ENCODE measurements at places on chromosomes 1 and 21.
A peak's percentile ranks its signal among the peaks of the same experiment; 100 is the strongest.

- no peak for DNase-seq
These were observed 191.2 kb downstream of the GABPA start for GRCh38 chr21:25925936-25926335.

- no peak for DNase-seq
These were observed 6.3 kb downstream of the KCNJ6 start for GRCh38 chr21:37909936-37910335.

DNA sequence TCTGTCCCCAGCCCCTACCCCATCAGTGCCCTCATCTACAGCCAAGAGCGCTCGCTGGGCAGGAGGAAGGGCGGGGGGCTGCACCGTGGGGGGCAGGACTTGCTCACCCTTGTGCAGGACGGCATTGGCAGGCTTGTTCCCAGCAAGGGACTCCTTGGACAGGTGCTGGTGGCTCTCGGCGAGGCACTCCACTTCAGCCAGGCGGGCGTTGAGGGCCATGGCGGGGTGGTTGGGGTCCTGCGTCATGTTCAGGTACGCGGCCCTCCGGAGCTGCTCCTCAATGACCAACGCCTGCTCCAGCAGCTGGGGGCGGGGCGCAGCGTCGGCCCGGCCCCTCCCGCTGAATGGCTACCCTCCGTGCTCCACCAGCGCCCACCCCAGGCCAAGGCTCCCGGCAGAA lies 64.0 kb downstream of the KCNAB2 start:
- no peak for DNase-seq

DNA sequence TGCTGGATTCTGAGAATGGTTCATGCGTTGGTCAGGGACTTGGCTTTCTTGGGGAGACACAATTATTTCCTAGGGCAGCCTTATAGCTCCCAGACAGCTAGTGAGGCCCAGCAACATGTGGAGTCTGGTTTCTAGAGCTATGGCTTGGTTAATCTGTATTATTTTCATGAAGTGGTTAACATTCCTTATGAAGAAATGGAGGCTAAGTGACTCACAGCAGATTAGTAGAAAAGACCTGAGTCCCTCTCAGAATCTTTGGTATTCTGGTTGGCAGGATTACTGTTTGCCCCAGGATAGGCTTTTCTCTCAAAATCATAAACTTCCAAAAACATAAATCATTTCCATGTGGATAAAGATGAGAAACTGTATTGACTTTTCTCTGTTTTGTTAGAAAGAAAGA lies 42.3 kb downstream of the DUSP10 start:
- no peak for DNase-seq

- DNase-seq, result no peak
These were observed 953.0 kb downstream of the AMY1C start for GRCh38 chr1:104702731-104703130.

DNA sequence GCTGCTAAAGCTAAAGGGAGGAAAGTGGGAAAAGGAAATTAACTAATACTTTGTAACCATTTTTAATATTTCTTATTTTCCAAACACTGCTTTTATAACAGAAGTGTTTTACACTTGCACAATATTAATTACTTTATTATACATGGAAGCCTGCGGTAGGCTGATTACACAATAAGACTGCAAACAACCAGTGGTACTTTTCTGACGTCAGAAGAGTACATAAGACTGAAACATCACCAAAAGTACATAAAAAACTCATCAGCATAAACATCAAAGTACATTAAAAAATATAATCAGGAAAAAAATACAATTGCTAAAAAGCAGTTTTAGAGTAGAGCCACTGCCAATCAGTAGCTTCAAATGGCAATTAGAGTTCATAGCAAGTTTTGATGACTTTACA lies 4.6 kb downstream of the ZNF281 start:
- no peak for DNase-seq

- no peak for DNase-seq
These were observed 133.9 kb upstream of the NFIA start for GRCh38 chr1:60948486-60948885.

GRCh38 chr21:16124378-16125138 lies 394.8 kb downstream of the USP25 start:
- DNase-seq, result no peak

DNA sequence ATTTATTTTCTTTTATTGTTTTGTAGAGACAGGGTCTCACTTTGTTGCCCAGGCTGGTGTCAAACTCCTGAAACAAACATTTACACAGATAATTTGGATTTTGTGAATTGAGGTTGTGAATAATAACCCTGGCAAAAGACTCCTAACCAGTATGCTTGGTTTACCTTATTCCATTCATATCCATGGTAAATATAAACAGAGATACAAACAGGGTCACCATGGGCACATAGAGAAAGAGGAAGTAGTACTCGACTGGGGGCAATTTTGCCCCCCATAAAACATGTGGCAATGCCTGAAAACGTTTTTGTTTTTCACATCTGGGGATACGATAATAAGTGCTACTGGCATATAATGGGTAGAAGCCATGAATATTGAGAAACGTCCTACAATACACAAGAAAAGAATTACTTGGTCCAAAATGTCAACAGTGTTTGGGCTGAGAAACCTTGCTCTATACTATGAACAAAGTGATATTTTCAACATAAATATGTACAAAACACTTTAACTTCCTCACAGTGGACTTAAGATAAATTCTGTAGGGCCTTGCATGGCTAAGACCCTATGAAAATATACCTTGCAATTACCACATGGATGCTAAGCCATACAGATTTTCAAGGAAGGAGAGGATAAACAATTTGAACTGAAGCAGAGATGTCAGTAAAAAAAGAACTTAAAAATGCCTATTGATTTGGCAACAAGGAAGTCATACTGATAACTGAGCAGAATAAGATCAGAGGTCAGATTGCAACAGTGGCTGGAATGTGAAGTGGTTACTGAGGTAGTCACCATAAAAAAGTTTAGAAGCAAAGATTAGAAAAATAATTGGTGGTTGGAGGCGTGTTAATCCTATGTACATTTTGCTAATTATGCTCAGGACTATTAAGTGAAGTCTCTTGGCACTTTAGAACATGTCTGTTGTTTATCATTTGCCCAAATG lies 27.4 kb upstream of the ASPM start:
- no peak for DNase-seq

DNA sequence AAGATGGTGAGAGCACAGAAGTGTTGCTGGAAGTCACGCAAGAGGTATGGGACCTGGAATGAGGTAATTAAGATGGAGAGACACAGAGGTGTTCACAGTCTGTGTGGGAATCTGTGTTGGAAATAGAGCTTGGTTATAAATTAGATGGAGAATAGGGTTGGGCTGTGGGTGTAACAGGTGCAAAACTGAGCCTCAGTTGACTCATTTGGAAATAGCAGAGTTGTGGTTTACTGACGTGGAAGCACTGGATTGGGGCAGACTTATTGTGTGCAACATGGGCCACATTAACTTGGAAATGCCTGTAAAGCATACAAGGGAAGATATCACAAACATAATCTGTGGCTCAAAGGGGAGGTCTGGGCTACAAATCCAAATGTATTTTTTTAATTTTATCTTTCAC lies 13.0 kb downstream of the CAMSAP2 start:
- no peak for DNase-seq

DNA sequence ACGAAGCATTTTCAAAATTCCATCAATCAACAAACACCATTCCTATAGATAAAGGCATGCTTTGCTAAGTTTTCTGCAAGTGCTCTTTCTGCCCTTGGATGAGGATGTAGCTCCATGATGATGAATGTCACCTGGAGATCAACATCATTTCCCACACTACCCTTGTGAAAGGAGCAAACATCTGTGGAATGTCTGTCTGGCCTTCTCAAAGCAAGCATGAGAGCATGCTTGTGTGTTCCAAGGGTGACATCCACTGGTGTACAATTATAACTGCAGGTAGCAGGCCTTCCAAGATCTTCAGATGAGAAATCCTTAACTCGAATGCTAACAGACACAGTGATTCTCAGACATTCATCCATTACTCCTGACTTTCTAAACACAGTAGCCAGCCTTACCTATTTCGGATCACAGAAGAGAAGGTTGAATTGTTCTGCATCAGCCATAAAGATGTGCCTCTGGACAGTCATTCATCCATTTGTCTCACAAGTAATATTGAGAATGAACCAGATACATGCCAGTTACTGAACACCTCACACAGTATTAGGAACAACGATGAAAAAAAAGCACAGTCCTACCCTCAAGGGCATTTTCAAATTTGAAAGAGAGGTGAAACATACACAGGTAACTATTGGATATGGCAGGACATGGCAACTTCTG lies 162.4 kb downstream of the TPR start:
- DNase-seq, result peak; percentile 74

- DNase-seq, result no peak
These were observed 50.2 kb downstream of the LAMC2 start for GRCh38 chr1:183236158-183236725.

- peak; percentile 42 for DNase-seq
These were observed 41.6 kb downstream of the LAMC2 start for GRCh38 chr1:183227422-183228346.

GRCh38 chr1:192158181-192158580 lies at the start of gene RGS18:
TSS of gene RGS18 (plus strand) at chr1:192158462. CDS start at chr1:192158638, 176 bp downstream.
- DNase-seq, result no peak

DNA sequence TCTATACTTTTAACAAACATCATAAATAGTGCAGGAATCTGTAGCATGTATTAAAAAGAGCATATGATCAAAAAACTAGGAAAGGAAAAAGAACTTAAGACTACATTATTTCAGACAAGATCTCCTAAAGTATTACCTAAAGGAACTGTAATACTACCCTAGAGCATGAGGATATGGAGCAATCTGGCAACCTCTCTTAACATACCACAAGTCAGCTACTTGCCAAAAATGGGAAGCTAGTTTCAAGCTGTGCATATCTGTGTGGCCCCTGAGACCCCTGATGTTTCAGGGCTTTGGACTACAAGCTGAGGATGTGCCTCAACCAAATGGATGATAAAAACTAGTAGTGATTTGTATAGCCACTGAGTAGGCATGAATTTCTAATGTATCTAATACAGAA lies 525.6 kb downstream of the PTBP2 start:
- no peak for DNase-seq

DNA sequence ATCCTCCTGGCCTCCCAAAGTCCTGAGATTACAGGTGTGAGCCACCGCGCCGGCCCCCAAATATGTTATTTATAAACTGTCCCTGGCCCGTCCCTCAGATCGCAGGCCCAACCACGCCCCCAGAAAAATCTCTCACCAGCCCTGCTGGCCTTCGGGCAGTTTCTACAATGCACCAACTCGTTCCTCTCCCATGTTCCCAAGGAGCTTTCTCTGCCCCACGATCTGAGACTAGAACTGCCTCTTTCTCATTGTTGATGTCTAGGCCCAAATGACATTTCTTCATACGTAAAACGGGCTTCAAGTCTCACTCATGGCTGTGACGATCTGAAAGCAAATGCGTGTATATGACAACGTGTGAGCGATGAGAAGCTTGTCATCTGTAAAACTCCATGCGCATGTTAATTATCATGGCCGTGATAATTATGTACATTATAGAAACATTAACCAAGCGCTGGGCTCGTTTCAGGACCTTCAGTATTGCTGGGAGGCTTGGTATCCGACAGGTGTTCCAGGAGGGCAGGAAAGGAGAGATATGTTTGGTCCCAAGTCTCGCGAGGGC lies 748 bp upstream of the NIPAL3 start:
- no peak for DNase-seq

DNA sequence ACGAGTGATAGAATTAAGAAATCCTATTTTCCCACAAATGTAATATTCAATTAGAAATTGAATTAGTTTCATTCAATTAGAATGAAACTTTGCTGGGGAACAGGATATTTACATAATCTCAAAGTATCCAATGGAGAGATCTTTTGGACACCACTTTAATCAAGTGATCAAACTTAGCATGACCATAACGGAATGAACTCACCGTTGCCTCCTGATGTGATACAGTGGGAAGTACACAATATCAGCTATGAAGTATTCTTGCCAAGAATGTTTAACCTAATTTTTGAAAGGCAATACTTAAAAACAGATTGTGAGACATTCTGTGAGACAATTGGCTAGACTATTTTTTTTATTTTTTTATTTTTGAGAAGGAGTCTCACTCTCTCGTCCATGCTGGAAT lies 16.6 kb downstream of the CDKN2C start:
- DNase-seq, result no peak

GRCh38 chr1:184517130-184517529 lies 130.3 kb downstream of the C1orf21 start:
- no peak for DNase-seq

- DNase-seq, result no peak
These were observed 278.0 kb upstream of the KAZN start for GRCh38 chr1:14320518-14320917.

DNA sequence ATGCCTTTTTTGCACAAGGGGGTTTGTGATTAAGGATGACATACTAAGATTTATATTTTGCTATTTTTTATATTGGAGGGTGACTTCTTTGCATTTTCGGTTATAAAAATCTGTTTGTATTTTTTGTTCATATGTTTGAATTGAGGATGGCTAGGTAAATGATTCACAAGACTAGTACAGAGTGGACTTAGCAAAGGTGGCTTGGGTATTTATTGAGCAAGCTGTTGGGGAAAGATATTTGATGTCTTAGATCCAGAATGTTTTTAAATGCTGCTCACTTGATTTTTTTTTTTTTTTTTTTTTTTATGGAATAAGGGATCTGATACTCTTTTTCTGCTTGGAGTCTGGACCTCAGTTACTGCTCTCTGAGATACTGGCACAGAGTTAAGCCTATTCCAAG lies 100.6 kb downstream of the DNM3 start:
- no peak for DNase-seq

- DNase-seq, result peak; percentile 17
These were observed 148.0 kb upstream of the C1orf174 start for GRCh38 chr1:4048076-4048475.

- no peak for DNase-seq
These were observed 41.7 kb downstream of the PRKCZ start for GRCh38 chr1:2091611-2092604.

DNA sequence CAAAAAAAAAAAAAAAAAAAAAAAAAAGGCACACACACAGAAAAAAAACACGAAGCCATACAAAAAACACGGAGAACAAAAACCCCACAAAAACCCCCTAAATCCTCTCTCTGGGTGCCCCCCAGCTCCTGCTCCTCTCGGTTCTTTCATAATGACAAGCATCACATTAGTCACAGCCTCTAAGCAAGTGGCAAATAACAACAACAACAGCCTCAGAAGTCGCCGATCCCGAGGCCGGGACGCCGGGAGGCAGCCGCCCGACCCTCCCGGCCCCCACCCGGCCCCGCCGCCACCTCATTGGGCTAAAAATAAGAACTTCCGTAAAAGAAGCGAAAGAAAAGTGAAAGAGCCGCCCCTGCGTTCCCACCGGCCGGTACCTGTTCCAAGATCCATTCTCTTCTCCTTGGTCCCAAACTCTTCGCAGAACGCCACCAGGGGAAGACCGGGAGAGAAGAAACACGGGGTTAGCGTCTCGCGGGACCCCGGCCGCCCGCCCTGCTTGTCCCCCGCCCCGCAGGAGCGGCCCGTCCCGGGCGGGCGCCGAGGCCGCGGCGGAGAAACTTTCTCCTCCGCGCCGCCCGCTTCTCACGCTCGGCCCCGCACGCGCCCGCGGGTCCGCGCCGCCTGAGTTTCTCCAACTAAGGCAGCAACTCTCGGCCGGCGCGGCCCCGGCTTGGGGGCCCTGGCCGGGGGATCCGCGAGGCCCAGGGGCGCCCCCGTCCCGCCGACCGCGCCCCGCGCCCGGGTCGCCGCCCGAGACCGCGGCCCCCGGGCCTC lies 102.8 kb downstream of the CASZ1 start:
- DNase-seq, result no peak

Data from NCI-H1694 (cell line).